ENCODE measurements at places on chromosomes 2 and 18.

GRCh38 chr18:13580351-13580750 lies 146.0 kb downstream of the FAM210A start:
- DNase-seq: no peak

DNA sequence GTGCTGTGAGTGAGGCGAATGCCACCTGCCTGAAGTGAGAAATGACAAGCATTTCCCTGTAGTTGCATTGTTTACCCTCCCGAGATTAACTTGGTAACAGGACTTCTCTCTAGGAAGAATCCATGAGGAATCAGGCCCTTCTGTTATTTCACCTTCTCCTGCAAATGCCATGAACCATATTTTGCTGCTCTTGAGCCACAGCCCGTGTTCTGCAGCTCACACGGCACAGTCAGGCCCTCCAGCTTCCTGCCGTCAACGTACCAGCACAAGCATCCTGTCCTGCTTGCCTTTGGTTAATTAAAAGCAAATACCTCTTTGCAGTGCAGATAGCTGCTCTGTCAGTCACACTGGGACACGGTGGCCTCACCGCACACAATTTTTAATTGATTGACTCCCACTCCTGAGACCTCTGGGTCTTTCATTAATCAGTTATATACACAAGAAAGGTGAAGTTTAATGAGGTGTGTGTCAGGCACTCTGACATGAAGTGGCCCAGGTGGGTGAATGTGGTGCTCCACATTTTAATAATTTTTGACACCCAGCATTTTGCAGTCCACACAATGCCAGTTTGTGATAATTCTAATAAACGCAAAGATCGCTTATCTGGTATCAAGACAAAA lies 95.3 kb upstream of the ASB18 start:
- no peak for DNase-seq

- no peak for DNase-seq
Observed at GRCh38 chr18:13214609-13215008, 4.0 kb upstream of the LDLRAD4 start.

DNA sequence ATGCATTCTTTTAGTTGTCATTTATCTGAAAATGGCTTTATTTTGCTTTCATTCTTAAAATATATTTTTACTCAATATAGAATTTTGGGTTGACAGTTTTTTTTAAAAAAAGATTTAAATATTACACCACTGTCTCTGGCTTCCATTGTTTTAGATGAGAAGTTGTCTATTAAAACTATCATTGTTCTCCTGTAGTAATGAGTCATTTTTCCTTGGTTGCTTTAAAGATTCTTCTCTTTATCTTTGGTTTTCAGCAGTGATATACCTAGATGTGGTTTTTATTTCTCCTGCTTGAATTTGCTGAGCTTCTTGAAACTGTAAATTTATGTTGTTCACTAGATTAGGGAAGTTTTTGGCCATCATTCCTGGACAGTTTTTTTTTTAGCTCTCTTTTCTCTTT lies 26.7 kb upstream of the DLX2 start:
- no peak for DNase-seq

DNA sequence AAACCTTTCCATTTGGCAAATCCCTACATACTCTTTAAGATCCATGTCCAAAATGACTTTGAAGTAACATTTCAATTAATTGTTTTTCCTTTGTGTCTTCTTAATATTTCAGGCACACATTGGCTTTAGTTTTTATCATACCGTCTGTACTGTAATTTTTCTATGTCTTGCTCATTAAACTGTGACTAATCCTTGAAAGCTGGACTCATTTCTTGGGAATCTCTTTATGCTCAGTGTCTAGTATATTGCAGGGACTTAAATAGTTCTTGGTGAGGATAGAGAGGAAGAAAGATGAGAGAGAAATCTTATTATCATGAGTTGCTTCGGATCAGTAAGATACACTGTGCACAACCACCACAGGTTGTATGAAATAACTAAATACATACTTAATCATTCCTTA lies 448.3 kb upstream of the ST6GAL2 start:
- DNase-seq: no peak

- DNase-seq: no peak
Observed at GRCh38 chr2:69272803-69273471, 114.1 kb downstream of the GFPT1 start.

GRCh38 chr2:3492951-3493614 lies 26.2 kb downstream of the ADI1 start:
- DNase-seq: no peak

DNA sequence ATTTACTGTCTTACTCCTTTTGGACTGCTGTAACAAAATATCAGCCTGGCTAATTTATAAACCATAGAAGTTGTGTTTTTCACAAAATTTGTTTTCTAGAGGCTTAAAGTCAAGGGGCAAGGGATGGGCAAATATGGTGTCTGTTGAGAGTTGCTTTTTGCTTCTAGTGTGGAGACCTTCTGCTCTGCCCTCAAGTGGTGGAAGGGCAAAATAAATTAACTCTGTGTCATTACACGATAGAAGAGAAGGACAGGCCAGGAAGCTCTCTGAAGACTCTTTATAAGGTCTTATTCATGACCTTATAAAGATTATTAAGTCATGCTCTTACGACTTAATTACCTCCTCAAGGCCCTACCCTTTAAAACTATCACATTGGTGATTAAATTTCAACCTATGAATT lies 181.2 kb upstream of the LRATD1 start:
- no peak for DNase-seq

DNA sequence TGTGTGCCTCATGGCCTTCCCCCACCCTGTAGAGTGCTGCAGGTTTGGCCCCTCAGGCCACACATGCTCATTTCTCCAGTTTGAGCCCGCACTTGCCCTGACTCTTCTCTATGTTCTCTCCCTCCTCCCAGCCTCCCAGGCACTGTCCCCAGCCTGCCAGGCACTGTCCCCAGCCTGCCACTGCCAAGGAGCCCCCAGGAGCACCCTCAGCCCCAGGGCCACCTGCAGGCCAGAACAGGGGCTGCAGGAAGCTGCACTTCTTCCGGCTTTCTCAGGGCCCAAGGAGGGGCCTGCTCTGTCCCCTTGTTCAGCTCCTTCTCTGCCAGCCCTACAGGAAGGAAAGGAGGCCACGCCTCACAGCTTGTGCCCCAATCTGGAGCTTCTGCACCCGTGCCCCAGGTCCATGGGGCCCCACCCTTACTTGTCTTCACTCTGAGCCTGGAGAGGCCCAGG lies 31.6 kb downstream of the CYP26B1 start:
- DNase-seq: no peak

- DNase-seq: no peak
Observed at GRCh38 chr2:3110555-3110954, 267.1 kb downstream of the EIPR1 start.

- no peak for DNase-seq
Observed at GRCh38 chr2:205745661-205746419, 63.5 kb downstream of the NRP2 start.

- DNase-seq: no peak
Observed at GRCh38 chr2:227473122-227473461, 1.1 kb downstream of the AGFG1 start.

GRCh38 chr2:164693390-164693789 lies 72.1 kb upstream of the GRB14 start:
- no peak for DNase-seq

GRCh38 chr2:100205174-100205573 lies 62.8 kb upstream of the AFF3 start:
- no peak for DNase-seq

GRCh38 chr2:163345795-163346573 lies 389.8 kb downstream of the FIGN start:
- peak; percentile 57 for DNase-seq

DNA sequence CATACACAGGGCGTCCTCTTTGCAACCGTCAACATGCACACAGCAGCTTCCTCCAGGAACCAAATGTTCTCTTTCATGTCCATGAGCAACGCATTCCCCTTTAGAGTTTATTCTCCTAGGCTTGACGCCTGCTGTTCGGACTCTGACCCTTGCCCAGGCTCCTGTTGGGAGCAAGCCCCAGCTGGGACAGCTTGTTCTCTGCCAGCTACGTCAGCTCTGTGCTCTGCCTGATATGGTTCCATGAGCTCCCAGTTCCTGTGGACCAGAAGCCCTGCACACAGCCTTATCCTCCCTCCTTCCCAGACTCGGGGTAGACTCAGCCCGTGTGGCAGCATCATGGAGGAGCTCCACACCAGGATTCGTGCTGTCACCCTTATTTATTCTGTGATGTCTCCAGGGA lies 253.1 kb upstream of the PXDN start:
- no peak for DNase-seq

DNA sequence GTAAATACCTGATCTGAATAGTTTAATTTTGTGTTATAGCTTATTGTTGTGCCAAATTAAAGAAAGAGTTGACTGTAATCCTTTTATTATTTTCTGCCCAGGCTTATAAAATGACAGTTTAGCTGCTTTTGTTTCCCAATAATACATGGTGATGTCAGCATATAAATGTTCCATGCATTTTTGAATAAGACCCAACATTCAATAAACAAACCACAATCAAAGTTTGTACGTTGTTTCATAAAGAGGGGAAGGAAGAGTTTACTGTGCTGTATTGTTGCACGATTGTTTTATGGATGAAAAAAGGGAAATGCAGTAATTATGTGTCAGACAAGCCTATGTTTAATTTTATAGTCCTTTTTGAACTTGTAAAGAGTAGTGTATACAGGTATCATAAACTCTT lies 177.2 kb upstream of the SCN7A start:
- DNase-seq: no peak

DNA sequence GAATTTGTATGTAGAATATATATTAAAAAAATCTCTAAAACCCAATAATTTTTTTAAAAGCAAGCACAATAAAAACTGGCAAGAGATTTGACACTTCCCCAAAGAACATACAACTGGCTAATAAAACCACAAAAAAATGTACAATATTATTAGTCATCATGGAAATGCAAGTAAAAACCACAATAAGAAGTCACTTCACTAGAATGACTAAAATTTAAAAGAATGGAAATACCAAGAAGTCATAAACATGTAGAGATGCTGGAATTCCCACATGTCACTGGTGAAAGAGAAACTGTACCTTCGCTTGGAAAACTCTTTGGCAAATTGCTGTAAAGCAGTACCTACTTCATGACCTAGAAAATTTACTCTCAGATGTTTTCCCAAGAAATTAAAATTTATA lies 43.4 kb upstream of the KYNU start:
- no peak for DNase-seq

DNA sequence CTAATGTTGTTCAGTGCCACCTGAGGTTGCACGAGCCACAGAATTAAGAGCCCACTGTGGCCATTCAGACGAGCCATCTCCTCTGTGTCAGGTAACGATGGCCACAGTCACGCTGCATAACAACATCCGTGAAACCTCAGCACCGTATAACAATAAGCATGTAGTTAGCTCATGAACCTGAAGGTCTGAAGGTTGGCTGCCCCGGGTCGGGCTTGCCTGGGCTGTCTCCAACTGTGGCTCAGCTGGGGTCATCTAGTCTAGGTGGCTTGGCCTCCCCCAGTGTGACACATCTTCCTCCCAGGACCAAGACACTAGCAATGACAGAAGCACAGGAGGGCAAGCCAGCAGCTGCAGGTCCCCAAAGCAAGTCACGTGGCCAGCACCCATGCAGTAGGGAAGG lies 258.0 kb downstream of the GLI2 start:
- no peak for DNase-seq

- no peak for DNase-seq
Observed at GRCh38 chr2:45857275-45857609, 205.8 kb downstream of the PRKCE start.

DNA sequence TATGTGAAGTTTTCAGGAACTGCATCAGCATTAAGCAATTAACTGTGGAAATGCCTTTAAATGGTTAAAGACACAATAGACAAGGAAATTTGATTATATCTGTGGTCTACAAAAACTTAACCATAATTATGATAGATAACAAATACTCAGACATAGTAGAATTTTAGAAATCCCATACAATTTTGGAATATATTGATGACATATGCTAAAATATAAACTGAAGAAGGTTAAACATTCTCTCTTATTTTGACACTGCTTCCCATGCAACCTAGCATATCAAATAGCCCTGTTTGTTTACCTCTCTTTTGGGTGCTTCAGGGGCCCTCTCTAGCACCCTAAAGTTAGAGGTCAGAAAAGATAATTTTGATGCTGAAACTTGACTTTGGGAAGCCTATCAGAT lies 1274.8 kb upstream of the SLC39A10 start:
- no peak for DNase-seq

DNA sequence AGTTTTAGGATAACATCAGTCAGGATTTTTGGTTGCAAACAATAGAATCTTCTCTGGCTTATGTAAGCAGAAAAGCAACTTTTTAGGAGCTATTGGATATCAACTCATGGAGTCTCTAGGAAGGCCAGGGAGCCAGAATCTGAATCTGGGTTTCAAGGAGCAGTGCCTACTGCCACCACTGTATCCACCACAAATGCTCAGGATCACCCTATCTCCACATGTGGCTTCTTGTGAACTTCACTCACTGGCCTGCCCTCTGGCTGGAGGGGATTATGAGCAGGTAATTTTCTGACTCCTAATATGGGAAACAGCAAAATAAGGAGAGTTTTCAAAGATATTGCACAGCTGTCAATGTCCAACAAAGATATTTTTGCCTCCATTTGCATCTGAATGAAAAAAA lies 142.9 kb downstream of the PKP4 start:
- DNase-seq: no peak

DNA sequence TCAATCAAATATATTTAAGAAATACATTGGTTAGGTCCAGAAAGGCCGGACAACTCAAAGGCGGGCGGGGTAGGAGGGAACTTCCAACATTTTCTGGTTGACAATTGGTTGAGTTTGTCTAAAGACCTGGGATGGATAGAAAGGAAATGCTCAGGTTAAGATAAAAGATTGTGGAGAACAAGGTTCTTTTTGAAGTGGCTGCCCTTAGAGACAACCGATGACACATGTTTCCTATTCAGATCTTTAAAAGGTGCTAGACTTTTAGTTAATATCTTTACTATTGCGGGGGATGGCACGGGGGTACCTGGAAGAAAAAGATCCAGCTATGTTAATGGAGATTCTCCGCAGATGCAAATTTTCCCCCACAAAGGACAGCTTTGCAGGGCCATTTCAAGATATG lies 10.0 kb upstream of the AP1S3 start:
- DNase-seq: no peak

- no peak for DNase-seq
Observed at GRCh38 chr2:1744446-1745170, at the start of gene PXDN. PXDN (minus strand) TSS chr2:1744515; CDS start chr2:1744455, 60 bp downstream.

- no peak for DNase-seq
Observed at GRCh38 chr2:157194844-157195243, 62.7 kb upstream of the GALNT5 start.

- DNase-seq: no peak
Observed at GRCh38 chr2:149355716-149356422, 25.5 kb downstream of the LYPD6 start.

DNA sequence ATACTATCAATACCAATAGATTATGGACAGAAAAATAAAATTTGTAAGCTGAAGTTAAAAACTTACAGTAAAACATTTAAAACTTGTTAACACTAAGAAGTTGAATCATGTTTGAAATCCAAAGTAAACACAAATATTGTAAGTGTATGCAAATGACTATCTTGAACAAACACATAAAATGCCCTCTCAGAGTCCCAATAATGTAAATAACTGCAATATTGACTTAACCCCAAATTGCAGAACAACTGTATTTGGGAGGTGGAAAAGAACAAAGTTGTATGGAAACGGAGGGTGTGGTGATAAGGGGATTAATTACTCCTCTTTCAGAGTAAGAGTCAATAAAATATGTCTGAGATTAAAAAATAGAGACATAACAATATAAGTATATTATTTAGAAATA lies 140.0 kb upstream of the NOL4 start:
- no peak for DNase-seq
